ENCODE measurements at places on chromosomes 5 and 9. TPM values are rescaled to one million over a fixed set of nuclear protein-coding genes. Genes with fewer than 3 reads are reported as not detected.

The IL13 gene
- not detected for total RNA-seq

The CARD9 gene
- 1.2 TPM for total RNA-seq

The SLC44A1 gene
- 74.0 TPM for total RNA-seq

The PPP2CA gene
- 100 TPM for total RNA-seq

The PCDHA12 gene
- 3.8 TPM for total RNA-seq

The TTC23L gene
- 0.07 TPM for total RNA-seq

The ARAP3 gene
- total RNA-seq: 3.4 TPM

The ANGPTL2 gene
- under 0.01 TPM for total RNA-seq

The ORM2 gene
- not detected for total RNA-seq

The SGCD gene
- not detected for total RNA-seq

The SLC23A1 gene
- total RNA-seq: under 0.01 TPM

The IL17B gene
- not detected for total RNA-seq

The SHC3 gene
- total RNA-seq: under 0.01 TPM

The PRRC2B gene
- total RNA-seq: 49.2 TPM

The IFNK gene
- not detected for total RNA-seq

The PDGFRB gene
- under 0.01 TPM for total RNA-seq

The LCN1 gene
- not detected for total RNA-seq

The SLC6A18 gene
- not detected for total RNA-seq

The PCDHB15 gene
- total RNA-seq: 0.50 TPM

The PCDHGA5 gene
- total RNA-seq: 0.64 TPM

The ZNF454 gene
- 4.8 TPM for total RNA-seq

The TCF7 gene
- total RNA-seq: 0.36 TPM

The ARID3C gene
- 0.50 TPM for total RNA-seq

The JADE2 gene
- total RNA-seq: 38.4 TPM

The ROPN1L gene
- total RNA-seq: 0.07 TPM

The ABCA2 gene
- 4.1 TPM for total RNA-seq

The STPG3 gene
- total RNA-seq: not detected

The ZNF354C gene
- total RNA-seq: 3.4 TPM

The LIFR gene
- total RNA-seq: 7.7 TPM

The CDKN2A gene
- total RNA-seq: 19.5 TPM

The PCDHB5 gene
- total RNA-seq: 0.34 TPM

The SLC1A1 gene
- total RNA-seq: 1.8 TPM

The PCDHGA6 gene
- total RNA-seq: 1.1 TPM

The ENTPD2 gene
- 3.1 TPM for total RNA-seq

The ZDHHC11 gene
- 5.0 TPM for total RNA-seq

The MEF2C gene
- total RNA-seq: 2.1 TPM

The BRINP1 gene
- 0.34 TPM for total RNA-seq

The PCDHA4 gene
- total RNA-seq: 2.3 TPM

The PCDHB8 gene
- 0.57 TPM for total RNA-seq

The POU5F2 gene
- 1.7 TPM for total RNA-seq

The MCC gene
- 58.1 TPM for total RNA-seq

The KIF4B gene
- total RNA-seq: under 0.01 TPM

The SLC1A3 gene
- 16.9 TPM for total RNA-seq
